Activated CD4-positive, alpha-beta T cell treated with anti-CD3 and anti-CD28 coated beads for 36 hours (primary cell): ENCODE measurements at places on chromosomes 5 and 9.

DNA sequence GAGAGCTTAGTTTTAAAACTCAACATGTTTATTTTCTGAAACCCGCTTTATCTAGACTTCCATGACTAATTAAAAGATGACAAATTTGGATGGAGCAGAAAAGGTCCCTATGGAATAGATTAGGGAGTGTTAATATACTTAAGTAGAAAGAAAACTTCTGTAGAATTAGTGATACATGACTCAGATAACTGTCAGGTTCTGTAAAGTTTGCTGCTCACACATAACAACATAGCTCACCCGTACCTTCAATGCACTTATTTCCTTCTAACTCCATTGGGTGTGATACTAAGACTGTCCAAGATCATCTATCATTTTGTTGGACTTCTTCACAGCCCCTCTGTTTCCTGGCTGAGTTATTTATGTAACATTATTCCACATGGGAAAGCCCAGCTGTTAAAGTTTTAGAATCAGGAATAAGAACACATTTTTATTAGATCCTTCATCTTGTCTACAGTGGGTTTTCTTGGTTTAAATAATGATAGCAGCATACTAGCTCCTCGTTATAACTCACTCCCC is 27.8 kb downstream of the TMEM167A start:
- DNase-seq, result no peak
- no peaks in the 10 kb centered on the region for H3K27me3 ChIP-seq
- no peak overlapping the region for H3K4me3 ChIP-seq
- no peak overlapping the region for H3K27ac ChIP-seq
- peaks cover 29% of the 10 kb centered on the region for H3K36me3 ChIP-seq

DNA sequence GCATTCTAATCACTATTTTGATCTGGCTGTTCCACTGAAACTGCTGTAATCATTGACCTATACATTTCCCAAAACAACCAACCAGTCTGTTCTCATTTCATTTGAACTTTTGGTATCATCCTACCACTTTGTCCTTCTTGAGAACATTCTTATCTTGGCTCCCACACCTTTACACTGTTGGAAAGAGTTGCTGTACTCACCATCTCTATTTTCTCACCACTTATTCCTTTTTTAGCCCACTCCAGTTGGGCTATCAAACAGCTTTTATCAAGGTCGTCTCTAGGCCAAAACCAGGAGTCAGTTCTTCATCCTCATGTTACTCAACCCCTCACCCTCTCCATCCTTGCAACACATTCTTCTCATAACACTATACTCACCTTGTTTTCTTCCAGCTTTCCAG is 170.1 kb downstream of the KDM4C start:
- no peak overlapping the region for H3K4me3 ChIP-seq
- no peaks in the 10 kb centered on the region for H3K27me3 ChIP-seq
- no peak for DNase-seq

GRCh38 chr5:850511-851006 is at the start of gene ZDHHC11:
TSS of gene ZDHHC11 (minus strand) at chr5:850986. CDS start at chr5:850602, 384 bp downstream.
- H3K4me1 ChIP-seq, result peaks cover 7% of the 10 kb centered on the region
- H3K36me3 ChIP-seq, result no peaks in the 10 kb centered on the region
- H3K4me3 ChIP-seq, result no peak within 1 kb of the TSS
- H3K27me3 ChIP-seq, result peaks cover 3% of the 10 kb centered on the region
- no peak for DNase-seq

DNA sequence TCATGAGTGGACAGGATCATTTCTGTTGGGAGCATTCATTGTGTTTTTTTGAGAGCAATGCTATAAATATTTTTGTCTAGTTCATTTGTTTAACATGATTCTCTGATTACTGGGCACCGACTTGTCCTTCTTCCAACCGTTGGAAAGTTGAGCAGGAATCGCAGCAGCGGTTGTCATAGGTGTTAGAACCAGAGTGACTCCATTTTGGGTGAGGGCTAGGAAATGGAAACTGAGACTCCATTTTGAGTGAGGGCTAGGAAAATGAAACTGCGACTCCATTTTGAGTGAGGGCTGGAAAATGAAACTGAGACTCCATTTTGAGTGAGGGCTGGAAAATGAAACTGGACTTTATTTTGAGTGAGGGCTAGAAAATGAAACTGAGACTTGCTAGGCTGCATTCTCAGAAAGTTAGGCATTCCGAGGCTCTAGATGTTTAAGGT is 100.6 kb downstream of the ICE1 start:
- H3K27ac ChIP-seq, result peak overlapping the region; percentile 80
- peaks cover 31% of the 10 kb centered on the region for H3K4me1 ChIP-seq
- DNase-seq, result peak; percentile 19
- no peak overlapping the region for H3K4me3 ChIP-seq
- H3K36me3 ChIP-seq, result peaks cover 5% of the 10 kb centered on the region

DNA sequence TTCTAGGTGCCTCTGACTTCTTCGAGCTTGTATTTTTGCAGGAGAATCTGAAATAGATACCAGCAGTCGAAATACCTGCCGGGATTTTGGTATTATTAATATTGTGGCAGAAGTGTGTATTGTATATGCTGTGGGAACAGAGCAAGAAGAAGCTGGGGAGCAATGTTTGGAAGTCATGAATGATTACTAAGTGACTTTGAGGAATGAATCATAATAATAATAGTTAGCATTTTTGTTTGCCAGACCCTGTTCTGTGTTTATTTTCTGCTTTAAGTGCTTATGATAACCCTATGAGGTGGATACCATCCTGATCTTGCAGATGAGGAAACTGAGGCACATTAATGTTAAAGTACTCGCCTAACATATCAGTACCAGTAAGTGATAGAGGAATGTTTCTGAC is 32.4 kb downstream of the RAB24 start:
- H3K36me3 ChIP-seq, result peaks cover 26% of the 10 kb centered on the region
- no peak overlapping the region for H3K27ac ChIP-seq
- DNase-seq, result no peak
- H3K4me3 ChIP-seq, result no peak overlapping the region

DNA sequence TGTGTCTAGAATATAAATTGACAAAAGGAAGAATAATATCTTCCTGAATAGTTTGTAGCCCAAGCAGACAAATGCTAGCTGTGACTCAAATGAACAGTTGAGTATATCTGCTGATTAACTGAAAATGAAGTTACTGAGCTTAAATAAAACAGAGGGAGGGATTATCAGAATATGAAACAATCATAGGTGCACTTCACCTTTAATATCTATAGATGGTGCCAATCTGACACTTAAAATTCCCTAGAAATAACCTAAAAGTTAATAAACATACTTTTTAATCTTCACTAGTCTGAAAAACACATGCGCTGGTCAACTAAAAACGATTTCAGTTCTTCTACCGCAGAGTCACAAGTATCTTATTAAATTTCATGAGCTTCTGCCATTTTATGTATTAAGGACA is 280.8 kb upstream of the RASA1 start:
- no peak overlapping the region for H3K27ac ChIP-seq
- H3K4me3 ChIP-seq, result no peak overlapping the region
- H3K27me3 ChIP-seq, result peaks cover 4% of the 10 kb centered on the region
- DNase-seq, result no peak
- no peaks in the 10 kb centered on the region for H3K4me1 ChIP-seq

DNA sequence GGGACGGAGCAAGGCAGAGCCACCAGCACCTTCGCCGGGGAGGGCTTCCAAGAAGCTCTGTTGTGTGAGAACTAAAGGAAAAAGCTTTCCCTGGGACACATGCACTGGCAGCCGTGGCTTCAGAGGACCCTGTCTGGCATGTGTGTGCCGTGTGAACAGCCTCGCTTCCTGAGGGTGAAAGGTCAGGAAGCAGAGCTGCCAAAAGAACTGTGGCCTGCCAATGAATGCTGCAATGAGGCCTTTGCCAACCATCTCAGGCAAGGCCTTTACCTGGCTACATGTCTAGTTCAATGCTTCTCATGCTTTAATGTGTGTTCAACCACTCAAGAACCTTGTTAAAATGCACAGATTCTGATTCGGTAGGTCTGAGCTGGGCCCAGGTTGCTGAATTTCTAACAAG is 53.5 kb downstream of the NIPSNAP3B start:
- H3K4me1 ChIP-seq, result no peaks in the 10 kb centered on the region
- H3K27ac ChIP-seq, result no peak overlapping the region
- H3K27me3 ChIP-seq, result no peaks in the 10 kb centered on the region
- DNase-seq, result no peak
- H3K4me3 ChIP-seq, result no peak overlapping the region
- peaks cover 22% of the 10 kb centered on the region for H3K36me3 ChIP-seq
